Activated naive CD8-positive, alpha-beta T cell treated with anti-CD3 and anti-CD28 coated beads, Interleukin-2, amount 50 U/mL, for 24 hours (primary cell): ENCODE measurements at places on chromosomes 12 and 14.

DNA sequence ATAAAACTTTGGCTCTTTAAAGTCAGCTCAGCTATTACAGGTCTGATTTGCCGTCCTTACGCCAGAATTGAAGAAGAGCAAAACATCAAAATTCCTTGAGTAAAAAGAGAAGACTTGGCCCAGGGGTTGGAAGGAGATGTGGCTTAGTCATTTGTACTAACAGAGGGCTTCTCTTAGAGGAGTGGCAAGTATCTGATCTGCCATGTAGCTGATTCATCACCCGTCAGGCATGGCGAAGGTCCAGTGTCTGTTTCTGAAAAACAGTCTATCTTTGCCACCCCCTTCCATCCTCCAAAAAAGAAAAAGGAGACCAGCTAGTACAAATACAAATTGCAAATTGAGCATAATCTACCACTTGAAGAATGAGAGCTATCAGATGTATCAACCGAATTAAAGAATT lies 91.9 kb downstream of the RAD52 start:
- no peak for DNase-seq

DNA sequence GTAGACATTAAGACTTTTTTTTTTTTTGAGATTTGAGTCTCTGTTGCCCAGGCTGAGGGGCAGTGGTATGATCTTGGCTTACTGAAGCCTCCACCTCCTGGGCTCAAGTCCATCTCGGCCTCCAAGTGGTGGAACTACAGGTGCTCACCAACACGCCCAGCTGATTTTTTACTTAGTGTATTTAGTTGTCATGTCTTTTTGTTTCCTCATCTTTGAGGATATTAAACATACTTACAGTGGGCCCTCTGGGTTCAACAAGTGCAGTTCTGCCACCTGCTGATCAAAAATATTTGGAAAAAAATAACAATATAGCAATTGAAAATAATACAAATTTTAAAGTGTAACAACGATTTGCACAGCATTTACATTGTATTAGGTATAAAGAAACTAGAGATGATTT lies 4.4 kb upstream of the B4GALNT1 start:
- DNase-seq = no peak

DNA sequence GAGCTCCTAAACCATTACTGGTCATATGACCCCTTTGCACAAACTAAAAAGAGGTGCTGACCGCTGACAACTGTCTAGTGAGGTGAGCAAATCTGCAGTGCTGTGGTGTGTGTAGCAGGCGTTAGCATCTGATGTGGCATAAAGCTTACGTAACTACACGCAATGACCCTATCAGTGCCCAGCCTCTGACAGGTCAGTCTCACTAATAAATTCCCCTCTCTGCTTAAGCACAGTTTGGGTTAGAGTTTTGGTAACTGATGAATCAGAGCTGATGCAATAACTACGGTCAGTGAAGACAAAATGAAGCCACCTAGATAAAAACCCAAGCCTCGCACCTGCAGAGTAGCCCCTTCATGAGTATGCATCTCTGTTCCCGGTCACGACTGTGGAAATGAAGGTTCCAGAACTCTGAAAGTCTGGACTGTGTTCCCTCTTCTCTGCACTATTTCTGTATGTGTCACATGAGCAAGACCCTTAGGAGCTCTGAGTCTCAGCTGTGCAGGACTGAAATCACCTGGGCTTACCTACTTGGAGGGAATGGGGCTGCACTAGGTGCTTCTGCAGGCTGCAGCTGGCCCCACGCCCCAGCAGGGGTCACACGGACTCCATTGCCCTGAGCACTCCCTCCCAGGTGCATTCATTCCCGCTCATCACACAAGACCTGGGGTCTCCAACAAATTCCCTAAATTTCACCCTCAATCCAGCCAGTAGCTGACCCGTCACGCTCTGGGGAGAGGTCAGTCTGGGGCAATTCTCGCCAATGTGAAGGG lies 54.4 kb downstream of the RIMBP2 start:
- no peak for DNase-seq

GRCh38 chr12:5593086-5593485 lies 161.2 kb downstream of the NTF3 start:
- DNase-seq = no peak

DNA sequence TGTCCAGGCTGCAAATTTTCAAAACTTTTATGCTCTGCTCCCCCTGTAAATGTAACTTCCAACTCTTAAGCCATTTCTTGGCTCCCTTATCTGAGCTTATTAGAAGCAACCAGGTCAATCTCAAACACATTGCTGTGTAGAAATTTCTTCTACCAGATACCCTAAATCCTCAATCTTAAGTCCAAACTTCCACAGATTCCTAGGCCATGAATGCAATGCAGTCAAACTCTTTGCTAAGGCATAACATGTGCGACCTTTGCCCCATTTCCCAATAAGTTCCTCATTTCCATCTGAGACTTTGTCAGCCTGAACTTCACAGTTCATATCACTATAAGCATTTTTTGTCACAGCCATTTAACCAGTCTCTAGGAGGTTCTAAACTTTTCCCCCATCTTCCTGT lies 64.5 kb downstream of the TMTC3 start:
- DNase-seq = no peak

GRCh38 chr12:117686911-117687377 lies 281.8 kb downstream of the KSR2 start:
- DNase-seq = no peak

DNA sequence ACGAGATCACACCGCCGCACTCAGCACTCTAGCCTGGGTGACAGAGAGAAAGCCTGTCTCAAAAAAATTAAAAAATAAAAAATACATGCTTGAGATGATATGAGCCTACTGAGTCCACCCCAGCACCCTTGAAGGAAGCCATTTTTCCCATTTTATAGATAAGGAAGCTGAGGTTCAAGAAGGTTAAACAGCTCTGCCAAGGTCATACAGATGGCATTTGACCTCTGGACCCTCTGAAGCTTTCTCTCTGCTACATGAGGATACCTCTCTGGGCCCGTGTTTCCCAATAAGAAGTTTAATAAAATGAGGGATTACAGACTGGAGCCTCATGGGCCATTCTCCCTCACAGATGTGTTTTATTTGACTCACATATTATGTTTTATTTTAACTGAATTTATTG lies 53.9 kb upstream of the PNMA1 start:
- DNase-seq = no peak

DNA sequence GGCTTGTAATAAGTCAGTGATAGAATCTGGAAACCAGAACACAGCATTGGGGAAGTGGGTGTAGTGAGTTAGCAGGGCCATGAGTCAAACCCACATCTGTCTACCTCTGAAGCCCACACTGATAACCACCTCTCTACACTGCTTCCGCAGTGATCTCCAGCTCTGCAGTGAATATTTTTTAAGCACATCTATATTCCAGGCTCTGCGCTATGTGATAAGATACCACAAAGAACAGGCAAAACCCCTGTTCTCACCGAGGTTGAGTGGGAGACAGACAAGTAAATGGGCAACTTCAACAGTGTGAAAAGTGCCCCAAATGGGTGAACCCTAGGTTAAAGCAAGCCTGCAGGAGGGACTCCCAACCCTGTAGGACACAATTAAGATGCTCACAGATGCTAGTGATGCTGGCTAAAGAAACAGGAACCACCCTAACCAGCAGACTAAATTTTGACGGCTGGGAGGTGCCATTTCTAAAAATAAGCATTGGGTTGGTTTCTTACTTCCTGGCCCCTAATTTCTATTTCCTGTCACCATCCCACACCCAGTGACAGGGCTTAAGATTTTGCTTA lies 375.0 kb downstream of the DPF3 start:
- DNase-seq = peak; percentile 37

DNA sequence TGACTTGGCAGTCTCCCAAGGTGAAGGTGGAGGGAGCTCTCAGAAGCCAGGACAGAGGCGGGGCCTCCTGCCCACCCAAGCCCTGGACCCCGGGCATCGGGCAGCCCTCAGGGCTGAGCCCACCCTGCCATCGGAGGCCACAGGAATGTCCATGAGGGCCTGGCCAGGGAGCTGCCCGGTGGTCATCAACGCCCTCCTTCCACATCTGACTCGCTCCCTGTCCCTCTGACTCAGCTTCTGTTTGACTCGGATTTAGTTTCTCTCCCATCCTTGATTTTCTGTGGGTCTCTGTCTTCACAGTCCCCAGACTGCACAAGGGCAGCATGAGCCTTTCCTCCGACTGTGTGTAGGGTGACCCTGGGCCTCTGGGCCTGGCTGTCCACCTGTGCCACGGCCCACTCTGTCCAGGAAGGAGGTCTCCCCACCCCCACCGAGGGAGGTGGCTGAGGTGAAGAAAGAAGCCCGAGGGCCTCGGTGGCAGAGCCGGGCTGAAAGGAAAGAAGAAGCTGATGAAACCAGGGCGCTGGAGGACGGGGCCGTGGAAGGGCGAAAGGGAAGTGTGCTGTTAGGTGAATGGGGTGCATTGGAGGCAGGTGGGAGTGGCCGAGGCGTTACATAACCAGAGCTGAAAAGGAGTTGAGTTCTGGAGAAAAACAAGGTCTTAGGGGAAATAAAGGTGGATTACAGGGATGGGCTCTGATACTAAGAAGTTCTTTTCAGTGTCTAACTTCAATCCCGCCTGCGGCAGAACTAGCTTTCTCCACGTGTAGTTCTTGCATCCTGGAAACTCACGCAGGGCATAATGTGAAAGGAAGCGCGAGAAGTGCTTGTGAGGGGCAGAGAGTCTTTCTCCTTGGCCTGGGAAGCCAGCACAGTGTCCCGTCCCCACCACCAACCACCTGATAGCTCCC lies 16.7 kb upstream of the TMEM106C start:
- DNase-seq = no peak

DNA sequence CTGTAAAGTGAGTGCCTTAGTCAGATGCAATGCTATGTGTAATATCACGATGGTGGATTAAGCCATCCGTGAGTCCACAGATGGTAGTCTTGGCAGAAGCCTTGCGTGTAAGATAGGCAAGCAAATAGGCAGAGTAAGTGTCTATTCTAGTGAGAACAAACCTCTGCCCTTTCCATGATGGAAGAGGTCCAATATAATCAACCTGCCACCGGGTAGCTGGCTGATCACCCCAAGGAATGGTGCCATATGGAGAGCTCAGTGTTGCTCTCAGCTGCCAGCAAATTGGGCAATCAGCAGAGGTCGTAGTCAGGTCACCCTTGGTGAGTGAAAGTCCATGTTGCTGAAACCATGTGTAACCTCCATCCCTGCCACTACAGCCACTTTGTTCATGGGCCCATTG lies 371.2 kb upstream of the LRFN5 start:
- DNase-seq = no peak

GRCh38 chr14:71311061-71311460 lies 403.8 kb downstream of the PCNX1 start:
- no peak for DNase-seq

GRCh38 chr12:115866909-115867525 lies 410.5 kb downstream of the MED13L start:
- no peak for DNase-seq

- DNase-seq = no peak
Observed at GRCh38 chr12:22101749-22102243, 55.8 kb downstream of the CMAS start.

DNA sequence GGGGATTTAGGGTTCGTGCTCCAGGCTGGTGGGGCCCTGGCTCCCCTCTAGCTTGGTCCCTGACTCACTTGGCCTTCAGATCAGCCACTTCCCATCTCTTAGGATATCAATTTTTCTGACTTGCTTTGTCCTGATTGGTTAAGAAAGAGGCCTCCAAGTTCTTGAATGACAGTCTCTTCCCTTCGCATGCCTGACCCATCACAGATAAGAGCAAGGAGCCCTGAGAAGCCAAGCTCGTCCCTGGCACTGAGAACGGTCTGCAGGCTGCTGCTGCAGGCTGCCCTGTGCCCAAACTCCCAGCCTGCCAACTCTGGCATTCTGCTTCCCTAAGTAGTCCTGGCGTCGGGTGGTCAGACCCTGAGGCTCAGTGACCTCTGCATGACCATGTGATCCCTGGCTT lies 794 bp upstream of the LRTM2 start:
- no peak for DNase-seq

GRCh38 chr12:123717350-123717749 lies 5.2 kb downstream of the ATP6V0A2 start:
- DNase-seq = no peak

DNA sequence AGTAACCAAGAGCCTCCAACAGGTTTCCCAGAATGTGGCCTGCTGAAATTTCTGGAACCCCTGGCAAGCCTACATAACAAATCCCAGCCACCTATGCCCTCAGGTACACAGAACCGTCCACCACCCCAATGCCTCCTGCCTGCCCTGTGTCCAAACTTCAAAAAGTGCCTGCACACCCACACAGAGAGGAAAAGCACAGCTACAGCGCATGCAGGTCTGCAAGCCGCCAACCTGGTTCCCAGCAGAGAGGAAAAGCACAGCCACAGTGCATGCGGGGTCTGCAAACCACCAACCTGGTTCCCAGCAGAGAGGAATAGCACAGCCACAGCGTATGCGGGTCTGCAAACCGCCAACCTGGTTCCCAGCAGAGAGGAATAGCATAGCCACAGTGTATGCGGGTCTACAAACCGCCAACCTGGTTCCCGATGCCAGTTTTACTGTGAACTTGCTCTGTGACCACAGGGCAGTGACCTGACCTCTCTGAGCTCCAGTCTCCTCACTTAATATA lies 113.5 kb downstream of the SCARB1 start:
- DNase-seq = no peak

- DNase-seq = no peak
Observed at GRCh38 chr14:23067847-23068788, 10.8 kb upstream of the CDH24 start.

DNA sequence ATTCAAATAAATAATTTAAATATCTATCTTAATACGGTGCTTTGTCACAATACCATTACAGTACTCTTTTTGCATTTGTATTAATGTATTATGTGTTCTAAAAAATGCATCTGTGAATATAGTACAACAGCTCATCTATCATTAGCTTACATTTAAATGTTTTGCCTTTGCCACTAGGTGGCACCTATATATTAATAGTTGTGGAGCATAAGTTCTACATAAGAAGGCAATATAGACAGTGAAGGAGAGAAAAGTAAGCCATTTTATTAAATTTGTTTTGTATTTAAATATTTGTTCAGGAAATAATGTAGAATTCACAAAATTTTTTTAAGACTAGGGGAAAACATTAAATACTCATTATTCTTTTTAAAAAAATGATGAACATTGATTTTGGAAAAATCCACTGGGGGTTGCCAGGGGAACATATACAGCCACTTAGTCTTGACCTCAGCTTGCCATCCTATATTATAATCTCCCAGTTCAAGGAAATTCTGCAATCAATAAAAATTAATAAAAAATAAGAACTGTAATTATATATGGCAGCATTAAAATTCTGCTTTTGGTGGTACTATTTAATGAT lies 9.8 kb downstream of the CCER1 start:
- DNase-seq = no peak

DNA sequence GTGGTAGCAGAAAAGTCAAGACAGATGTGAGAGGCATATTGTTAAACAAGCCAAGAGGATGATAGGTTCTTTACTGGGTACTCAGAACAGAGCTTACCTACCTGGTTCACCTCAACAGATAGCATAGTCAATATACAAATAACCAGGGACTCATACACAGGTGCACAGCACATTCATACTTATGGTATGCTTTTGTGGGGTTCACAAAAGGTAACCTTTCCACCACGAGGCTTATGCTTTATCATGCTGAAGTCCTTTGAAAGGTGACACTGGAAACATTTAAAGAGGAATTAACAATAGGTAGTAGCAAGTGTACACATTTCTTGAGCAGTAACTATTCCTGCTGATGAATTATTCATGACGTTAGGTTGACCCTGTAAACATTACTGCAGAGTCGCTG lies 42.2 kb upstream of the MBIP start:
- no peak for DNase-seq

GRCh38 chr14:90242444-90242843 lies 13.9 kb upstream of the PSMC1 start:
- no peak for DNase-seq

- DNase-seq = no peak
Observed at GRCh38 chr14:29446971-29447370, 480.7 kb downstream of the PRKD1 start.
